ENCODE measurements at places on chromosomes 2 and 18.

GRCh38 chr18:44673256-44673880 is 7.3 kb upstream of the SETBP1 start:
- DNase-seq = no peak

DNA sequence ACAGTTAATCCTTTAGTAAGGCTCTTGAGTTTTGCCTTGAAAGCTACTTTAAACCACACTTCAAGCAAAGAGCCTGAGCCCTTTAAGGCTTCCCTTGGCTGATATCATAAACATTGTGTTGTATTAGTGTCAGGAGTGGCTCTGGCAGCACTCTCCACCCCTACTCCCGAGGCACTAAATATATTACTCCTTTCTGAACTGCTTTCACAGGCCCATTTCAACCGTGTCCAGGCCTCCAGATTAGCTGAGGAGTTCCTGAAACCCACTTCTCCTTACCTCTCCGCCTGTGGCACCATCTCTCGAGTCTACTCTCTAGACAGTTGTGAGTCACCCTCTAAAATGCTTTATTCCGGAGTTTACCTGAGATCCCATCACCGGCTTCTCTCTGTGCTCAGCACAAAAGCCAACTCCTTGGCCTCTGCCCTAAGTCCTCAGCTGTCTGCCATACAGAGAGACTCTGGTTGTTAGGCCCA is 14.4 kb upstream of the STON1 start:
- DNase-seq = no peak

- DNase-seq = no peak
These were observed 19.1 kb upstream of the RAB11FIP5 start for GRCh38 chr2:73131807-73132206.

GRCh38 chr18:8627540-8627939 is 18.3 kb downstream of the RAB12 start:
- DNase-seq = no peak

DNA sequence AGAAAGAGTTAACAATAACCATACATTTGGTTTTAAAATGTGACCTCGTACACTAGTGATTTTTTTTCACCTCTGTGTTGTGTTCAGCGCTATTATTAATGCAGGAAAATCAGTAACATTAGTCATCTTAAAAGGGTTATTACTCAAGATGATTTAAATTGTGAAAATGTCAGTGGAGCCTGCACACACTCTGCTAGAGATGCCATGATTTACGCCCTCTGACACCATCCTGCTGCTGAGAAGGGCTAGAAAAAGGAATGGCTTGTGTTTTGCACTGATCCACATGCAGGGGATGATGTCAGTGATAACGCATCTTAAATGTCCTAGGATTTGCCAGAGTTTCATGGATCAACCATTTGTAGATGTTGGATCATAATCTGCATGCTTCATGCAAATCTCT is 121.3 kb upstream of the BOD1L2 start:
- DNase-seq = no peak

DNA sequence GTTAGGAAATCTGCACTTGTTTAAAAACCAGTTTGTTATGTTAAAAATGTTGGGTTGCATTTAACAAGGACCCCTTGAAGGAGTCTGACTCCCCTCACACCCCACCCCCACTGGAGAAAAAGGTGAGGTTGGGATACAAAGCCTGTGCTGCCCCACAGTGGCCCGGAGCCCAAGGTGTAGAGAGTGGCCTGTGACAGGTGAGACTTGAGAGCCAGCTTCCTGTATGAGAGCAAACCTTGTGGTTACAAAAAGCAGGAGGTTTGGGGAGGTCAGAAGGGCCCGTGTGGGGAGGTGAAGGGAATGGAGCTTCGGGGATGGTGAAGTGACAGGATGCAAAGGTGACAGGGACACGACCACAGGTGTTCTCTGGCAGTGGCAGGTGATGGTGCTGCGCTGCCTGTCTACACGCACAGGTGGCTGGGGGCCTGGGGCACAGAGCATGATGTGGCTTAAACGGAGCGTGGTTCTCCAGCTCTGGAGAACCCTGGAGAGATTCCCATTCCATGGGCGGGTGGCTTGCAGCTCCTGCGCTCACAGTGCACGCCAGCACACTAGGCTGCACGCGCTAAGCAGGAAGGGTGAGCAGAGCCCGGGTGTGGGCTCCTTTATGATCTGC is 29.0 kb downstream of the IMPA2 start:
- DNase-seq = no peak

GRCh38 chr2:133143645-133144044 is 424.6 kb downstream of the NCKAP5 start:
- DNase-seq = no peak

GRCh38 chr2:105933906-105934305 is 189.2 kb downstream of the NCK2 start:
- DNase-seq = no peak

GRCh38 chr2:40450066-40450795 is 1.7 kb downstream of the SLC8A1 start:
- DNase-seq = no peak

- DNase-seq = peak; percentile 73
These were observed 23.3 kb upstream of the MC5R start for GRCh38 chr18:13800505-13801259.

DNA sequence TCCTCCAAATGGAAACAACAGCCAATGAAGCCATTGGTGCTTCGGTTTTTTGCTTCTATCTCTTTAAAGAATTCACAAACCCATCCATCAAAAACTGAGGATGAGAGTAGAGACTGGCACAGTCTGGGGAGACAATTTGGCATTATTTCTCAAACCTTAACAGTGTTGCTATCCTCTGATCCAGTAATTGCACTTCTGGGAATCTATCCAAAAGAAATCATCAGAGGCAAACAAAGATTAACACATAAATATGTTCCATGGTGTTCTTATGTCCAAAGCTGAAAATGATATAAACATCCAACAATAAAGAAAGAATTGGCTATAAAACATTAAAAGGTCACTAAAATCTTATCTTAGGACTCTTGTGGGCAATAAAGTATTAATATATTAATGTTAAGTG is 35.1 kb downstream of the REEP1 start:
- DNase-seq = no peak

DNA sequence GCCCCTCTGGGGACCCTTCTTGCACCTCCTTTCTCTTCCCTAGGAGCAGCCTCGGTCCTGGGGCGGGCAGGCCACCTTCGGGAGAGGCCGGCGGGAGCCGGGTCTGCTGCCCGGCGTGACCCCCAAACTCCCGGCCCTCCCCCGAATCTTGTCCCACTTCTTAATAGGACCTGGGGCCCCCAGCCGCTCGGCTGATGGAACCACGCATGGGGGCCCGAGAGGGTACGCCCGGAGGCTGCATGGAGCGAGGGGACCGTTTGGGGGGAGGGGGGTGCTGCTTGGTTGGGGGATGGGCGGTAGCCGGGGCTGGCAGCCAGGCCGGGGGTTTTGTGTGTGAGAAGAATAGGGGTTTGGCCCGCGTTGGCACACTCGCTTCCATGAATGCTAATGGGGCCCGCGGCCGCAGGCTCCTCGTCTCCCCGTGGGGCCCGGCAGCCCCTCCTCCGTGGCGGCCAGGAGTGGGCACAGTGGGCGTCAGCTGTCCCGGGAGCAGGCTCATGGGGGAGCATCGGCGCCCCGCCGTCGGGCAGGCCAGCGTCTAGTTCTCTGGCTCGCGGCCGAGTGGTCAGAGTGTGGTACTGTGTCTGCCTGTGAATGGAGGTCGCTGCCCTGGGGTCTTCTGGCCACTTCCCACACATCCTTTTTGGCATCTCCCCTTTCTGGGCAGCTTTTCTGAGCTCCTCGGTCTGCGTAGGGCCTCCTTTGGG is 1.0 kb downstream of the GAREM2 start:
- DNase-seq = no peak

DNA sequence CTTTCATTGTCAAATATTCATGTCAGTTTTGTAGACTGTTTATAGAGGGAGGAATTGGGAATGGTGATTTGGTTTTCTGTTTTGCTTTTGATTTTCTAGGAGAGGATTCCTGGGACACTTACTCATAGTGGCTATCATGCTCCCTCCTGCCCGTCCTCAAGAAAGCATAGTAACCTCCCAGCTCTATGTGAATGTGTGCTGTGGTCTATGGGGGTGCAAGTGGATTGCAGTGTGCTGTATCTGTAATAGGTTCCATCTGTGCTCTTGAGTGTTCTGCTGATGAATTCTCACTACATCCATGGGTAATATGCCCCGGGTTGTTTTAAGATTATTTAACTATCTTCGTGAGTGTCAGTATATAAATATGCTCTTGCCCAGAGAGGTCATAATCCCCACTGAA is 811.3 kb downstream of the CNTNAP5 start:
- no peak for DNase-seq

GRCh38 chr2:240760121-240760520 is 59.9 kb downstream of the KIF1A start:
- DNase-seq = no peak

DNA sequence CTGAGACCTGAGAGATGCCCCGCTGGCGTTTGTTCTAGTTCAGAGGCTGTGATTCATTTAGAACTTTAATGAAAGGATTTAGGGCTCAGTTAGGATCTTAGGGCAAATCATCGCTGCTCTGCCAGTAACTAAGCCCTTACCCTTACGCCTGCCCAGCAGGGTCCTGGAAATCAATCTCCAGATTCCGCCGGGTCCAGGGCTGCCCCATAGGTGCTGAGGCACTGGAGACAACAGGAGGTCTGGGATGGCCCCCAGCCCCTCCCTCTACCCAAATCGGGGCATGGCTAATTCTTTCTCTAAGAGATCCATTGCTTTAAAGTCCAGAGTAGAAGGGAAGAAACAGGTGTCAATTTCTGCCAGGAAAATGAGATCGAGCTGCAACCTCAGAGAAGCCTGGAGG is 83.1 kb downstream of the SDC1 start:
- no peak for DNase-seq

DNA sequence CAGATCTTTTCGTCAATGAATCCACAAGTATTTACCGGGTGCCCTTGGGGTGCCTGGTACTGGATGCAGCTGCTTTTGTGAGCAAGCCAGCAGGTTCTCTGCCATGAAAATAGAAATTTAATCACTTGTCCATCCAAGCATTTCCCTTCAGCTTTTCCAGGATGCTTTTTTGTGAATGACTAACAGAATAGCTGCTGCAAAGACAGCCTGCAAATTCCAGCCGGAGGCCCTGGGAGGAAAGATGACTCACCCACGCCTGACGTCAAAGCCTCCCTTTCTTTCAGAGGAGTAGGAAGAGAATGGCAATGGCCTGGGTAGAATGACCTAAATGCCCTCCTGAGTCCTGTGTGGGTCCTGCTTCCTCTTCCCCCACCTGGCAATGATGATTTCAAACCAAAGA is 111.9 kb downstream of the AP1S3 start:
- peak; percentile 97 for DNase-seq

- DNase-seq = no peak
These were observed 258.6 kb upstream of the TANK start for GRCh38 chr2:160901613-160902012.

GRCh38 chr2:106020032-106020431 is 174.1 kb downstream of the UXS1 start:
- peak; percentile 15 for DNase-seq

GRCh38 chr2:66885775-66886383 is 451.0 kb downstream of the MEIS1 start:
- DNase-seq = no peak

GRCh38 chr2:151977631-151978030 is 121.2 kb downstream of the CACNB4 start:
- DNase-seq = no peak

GRCh38 chr2:27494944-27495554 is at the start of gene FNDC4:
Gene FNDC4 (minus strand): TSS chr2:27495200. CDS start chr2:27494679, 521 bp downstream.
- DNase-seq = peak; percentile 35

- no peak for DNase-seq
These were observed 648 bp downstream of the ARID5A start for GRCh38 chr2:96537066-96537733.

- DNase-seq = no peak
These were observed 2.7 kb downstream of the KCTD18 start for GRCh38 chr2:200507179-200507578.

DNA sequence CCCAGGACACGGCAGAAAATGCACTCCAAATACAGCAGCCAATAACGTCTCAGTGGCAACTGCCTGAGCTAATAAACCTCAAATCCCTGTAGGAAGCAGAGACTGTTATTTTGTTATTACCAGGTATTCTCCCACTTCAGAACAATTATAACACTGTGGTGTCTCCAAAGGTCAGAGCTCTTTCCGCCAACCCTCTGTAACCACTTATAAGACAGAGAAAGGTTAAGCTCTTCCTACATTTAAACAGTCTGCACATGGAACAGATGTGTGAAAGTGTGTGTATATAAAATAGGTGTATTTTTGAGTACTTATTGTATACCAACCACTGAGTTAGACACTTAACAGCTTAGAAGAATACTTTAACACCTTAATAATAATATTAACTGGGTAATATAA is 64.1 kb downstream of the FBXO15 start:
- no peak for DNase-seq

DNA sequence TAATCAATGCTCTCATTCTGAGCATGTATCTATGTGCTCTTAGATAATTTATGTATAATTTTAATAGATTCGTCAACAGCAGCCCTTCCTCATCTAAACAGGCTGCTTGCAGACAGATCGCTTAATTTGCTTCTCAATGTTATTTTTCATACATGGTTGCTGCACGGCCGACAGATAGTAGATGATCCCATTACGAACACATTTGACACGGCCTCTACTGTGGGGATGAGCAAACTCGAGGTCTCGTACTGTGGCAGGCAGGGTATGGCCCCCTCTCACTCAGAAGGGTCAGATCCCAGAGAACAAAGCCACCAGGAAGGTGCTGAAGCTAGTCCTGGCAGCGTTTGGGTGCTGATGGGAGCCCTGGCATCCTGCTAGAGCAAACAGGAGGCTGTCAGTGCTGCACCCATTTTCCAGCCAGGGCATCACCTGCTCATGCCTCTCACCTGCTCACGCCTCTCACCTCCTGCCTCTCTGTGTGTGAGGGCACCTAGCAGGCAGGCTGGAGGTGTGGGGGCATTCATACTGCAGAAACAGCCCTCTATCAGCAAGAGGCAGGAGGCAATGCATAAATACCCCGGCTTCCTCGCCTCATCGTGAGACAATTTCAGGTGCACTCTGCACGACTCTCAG is 80.0 kb downstream of the KLHL29 start:
- DNase-seq = no peak

DNA sequence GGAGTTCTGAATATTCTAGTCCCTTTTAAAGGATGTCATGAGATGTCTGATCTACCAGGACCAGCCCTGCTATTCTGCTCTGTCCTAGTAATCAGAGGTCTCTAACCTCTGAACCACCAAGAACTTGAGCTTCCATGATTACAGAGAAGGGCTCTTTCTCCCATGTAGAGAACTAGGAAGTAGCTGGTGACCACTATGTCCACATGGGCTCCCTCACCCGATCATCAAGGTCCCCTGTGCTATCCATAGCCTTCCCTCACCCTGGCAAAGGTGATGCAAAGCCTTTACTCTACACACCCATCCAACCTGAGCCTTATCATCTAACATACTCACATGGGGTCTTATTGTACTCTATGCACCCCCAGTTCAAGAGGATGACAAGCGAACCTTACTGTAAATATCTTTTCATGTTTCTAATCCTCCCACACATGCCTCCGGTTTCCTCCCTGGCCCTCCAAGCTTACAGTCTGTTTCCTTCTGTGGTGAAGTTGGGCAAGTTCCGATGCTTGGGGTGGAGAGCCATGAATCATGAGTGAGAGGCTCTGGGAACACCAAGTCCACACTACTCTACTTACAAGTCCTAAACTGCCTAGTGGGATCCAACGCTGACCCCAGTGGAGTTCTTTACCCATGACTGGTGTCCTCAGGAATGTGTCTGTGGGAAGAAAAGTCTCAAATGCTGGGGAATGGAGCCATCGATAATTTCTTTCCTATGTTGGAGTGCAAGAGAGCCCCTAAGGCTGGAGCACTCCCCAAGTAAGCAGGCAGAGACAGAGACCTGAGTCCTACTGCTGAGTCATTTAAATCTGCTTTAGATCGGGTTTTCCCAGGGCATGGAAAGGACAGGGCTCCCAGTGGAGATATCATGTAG is 73.3 kb upstream of the KLF7 start:
- DNase-seq = peak; percentile 81

GRCh38 chr2:10903861-10904210 is 7.9 kb upstream of the KCNF1 start:
- DNase-seq = no peak
